ENCODE measurements at places on chromosomes 12 and 14.

DNA sequence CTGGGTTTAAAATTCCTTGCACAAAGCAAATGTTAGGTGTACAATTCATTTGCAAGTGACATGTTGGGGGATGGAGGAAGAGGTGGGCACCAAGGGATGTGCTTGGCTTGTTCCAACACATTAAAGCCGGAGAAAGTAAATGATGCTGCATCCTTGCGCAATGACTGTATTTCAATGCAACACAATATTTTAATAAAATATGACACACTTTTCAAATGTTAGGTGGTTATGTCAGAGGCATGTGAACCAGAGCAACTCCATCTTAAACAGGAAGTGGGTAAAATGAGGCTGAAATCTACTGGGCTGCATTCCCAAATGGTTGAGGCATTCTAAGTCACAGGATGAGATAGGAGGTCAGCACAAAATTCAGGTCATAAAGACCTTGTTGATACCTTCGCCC lies 53.6 kb upstream of the ARHGAP5 start:
- no peak for DNase-seq

DNA sequence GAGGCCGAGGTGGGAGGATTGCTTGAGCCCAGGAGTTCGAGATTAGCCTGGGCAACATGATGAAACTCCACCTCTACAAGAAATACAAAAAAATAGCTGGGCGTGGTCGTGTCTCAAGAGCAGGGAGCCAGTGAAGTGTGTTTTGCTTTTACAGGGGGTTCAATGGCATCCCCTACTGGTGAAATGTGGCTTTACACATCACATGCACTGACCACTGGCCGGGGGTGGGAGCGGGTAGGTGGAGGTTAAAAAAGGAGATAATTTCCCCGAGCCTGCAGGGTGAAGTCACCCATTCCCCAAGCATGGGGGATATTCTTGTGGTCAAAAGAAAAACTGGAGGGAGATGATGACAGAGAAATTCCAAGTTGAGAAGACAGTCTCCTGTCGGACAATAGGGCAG lies 63.6 kb upstream of the PWP1 start:
- DNase-seq, result no peak

- DNase-seq, result no peak
Observed at GRCh38 chr14:59240356-59240755, 51.9 kb downstream of the DAAM1 start.

- DNase-seq, result no peak
Observed at GRCh38 chr12:10641735-10642500, 28.5 kb upstream of the MAGOHB start.

DNA sequence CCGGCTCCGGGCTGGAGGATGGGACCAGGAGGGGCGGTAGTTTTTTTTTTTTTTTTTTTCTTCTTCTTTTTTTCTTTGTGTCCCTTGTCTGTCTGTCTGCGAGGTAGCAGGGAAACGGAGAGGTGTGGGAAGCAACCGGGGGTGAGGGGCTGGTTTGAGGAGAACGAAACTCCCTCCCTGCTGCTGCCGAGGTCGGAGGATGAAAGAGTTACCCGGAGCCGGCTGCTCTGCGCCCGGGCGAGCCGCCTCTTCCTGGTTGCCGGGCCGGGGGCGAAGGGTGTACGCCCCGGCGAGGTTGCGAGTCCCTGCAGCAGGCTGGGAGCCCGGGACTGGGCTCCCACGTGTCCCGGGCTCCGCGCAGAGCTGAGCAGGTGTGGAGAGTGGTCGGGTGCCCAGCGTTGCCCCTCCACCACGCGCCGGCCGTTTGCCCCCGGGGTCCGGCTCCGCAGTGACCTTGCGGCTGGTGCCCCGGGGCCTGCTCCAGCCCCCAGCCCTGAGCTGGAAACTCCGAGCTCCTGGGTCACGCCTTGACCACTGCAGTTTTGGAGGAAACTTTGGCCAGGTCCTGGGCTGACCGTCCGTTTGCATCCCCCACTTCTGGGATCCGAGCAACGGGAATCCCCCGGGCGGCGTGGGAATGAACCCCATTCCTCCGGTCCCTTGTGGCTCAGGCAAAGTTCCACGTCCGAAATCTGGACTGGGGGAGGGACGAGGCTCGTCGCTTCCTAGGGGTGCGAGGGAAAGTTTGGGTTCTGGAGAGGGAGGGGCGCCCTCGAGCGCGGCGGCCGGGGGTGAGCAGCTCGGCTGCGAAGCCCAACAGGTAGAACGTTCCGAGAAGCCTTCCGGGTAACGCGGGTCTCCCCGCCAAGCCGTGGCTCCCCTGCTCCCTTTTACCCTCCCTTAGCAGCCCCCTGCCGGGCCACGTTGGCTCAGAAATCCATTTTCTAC lies 1.3 kb downstream of the CHST11 start:
- DNase-seq, result no peak

GRCh38 chr12:71790331-71790730 lies 35.7 kb downstream of the RAB21 start:
- DNase-seq, result no peak

- no peak for DNase-seq
Observed at GRCh38 chr12:50739611-50740010, 24.3 kb upstream of the ATF1 start.

GRCh38 chr14:30873308-30874119 lies 845 bp upstream of the COCH start:
- DNase-seq, result no peak

DNA sequence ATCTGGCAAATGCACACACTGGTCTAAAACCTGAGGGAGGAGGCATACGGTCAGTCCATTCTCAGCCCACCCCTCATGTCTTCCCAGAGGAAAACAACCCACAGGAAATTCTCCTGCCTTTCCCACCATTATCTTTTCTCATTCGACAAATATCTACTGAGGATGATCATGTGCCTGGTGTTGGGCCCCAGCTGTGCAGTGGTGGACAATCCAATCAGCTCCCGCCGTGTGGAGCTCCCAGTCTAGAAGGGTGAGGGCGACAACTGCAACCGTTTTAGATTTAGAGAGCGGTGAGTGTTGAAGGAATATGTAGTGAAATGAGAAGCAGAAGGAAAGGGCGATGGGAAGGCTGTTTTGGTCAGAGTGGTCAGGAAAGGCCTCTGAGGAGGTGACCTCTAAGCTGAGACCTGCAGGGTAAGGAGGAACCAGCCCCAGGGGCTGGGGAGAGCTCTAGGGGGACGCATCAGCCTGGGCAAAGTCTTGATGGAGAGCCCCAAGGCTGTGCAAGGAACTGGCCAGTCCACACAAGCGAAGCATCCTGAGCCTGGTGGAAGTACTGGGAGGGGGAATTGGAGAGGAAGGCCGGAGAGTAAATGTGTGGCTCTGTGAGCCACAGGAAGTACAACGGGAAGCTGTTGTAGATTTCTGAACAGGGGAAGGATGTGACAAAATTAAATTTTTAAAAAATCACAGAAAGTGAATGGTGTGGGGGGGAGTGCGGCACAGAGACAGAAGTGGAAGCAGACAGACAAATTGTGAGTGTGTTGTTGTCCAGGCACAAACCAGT lies 192.8 kb downstream of the NTF3 start:
- DNase-seq, result no peak

- DNase-seq, result no peak
Observed at GRCh38 chr12:90152897-90153624, 444.4 kb upstream of the ATP2B1 start.

DNA sequence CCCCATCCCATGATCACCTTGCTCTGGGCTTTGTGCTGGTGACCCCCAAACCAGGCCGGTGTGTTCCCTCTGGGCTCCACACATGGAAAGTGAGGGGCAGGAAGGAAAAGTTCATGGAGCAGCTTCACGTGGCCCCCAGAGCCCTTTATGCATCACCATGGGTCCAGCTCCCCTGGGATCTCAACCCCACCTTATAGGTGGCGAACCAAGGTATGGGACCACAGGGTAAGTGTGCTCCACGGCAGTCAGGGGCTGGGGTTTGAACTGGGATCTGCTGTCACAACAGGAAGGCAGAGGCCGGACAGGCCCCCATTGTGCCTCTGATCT lies 7.4 kb upstream of the BEGAIN start:
- no peak for DNase-seq

GRCh38 chr12:57215668-57216013 lies 953 bp upstream of the NXPH4 start:
- DNase-seq, result no peak

DNA sequence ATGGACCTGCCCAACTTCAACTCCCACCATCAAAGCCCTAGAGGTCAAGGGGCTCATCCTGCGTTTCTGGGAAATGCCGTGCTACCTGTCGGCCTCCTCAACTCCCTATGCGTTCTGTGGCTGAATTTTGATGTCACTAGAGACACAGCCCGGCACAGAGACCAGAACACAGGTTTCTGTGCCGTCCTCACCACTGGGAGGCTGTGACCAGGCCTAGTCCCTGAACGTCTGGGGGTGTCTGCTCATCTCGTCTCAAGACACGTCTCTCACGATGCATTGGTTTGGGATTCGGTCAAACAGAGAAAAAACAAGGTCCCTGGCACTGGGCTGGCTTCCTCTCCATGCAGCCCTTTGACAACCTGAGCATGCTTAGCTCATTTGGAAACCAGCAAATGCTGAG lies 33.5 kb downstream of the SLC15A4 start:
- no peak for DNase-seq

- DNase-seq, result no peak
Observed at GRCh38 chr12:6038160-6038559, 86.3 kb downstream of the VWF start.

- no peak for DNase-seq
Observed at GRCh38 chr12:66380769-66381535, 78.7 kb downstream of the HELB start.

- DNase-seq, result no peak
Observed at GRCh38 chr12:25725931-25726330, 172.8 kb upstream of the LMNTD1 start.

GRCh38 chr14:81295958-81296923 lies 75.5 kb upstream of the GTF2A1 start:
- no peak for DNase-seq

DNA sequence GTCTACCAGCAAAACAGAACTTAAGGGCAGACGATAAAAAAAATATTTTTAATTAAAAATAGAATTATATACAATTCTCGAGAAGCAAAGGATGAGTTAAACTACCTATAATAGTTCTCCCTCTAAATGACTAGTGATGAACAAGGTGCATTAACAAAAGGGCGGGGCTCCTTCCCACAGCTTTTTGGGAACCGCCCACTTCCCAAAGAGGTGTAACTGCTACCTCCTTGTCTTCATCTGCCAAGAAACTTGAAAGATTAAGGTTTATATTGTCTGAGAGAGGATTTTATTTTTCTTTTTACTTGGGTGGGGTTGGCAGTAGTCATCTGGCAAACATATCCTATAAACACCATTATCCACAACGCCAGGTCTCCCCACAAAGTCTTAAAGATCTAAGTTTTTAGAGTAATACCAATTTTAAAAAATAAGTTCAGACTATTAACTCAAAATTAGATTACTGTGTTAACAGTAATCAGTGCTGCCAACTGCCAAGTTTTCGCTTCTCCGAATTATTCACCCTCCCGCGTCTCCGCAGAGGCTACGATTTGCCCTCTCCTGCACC lies 938 bp downstream of the RALGAPA1 start:
- no peak for DNase-seq

Measured in stimulated activated CD8-positive, alpha-beta memory T cell treated with anti-CD3 and anti-CD28 coated beads, Interleukin-4, amount 100 ng/mL, for 1 hour (primary cell).